Activated CD4-positive, alpha-beta T cell treated with anti-CD3 and anti-CD28 coated beads for 24 hours (primary cell): ENCODE measurements at places on chromosomes 4 and X.

GRCh38 chr4:128385683-128386304, 98.2 kb upstream of the PGRMC2 start:
- no peak for DNase-seq

GRCh38 chr4:151315212-151315886, 10.1 kb downstream of the SH3D19 start:
- no peak for DNase-seq

DNA sequence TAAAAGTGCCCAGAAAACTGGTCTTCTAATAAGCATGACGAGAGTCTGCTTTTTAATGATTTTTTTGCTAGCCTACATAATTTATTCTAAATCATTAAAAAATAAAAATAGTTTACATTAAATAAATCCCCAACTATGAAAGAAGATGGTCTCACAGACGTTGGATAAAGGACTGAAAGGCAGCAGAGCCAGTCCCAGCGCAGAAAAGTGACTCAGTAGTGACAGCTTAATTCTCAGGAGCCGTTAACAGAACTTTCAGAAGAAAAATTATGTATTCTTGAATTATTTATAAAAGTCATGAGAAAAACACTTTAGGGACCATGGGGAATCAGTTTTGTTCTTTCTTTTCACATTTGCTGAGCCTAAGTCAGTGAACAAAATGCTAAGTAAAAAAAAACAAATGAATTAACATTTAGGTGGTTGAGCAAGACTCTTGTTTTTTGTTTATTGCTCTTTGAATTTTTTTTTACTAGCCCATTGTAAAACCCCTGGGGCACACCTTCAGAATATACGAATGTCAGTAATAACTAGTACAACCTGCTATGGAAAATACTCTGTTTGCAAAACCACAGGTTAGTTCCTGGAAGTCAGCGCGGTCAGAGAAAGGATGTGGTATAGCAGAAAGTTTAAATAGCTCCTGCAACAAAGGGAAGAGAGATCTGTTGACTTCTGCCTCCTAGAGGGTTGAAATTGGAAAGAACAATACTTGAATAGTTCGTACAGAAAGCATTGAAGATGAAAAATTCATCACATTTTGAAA, 50.4 kb upstream of the CCDC160 start:
- DNase-seq: peak; percentile 23

DNA sequence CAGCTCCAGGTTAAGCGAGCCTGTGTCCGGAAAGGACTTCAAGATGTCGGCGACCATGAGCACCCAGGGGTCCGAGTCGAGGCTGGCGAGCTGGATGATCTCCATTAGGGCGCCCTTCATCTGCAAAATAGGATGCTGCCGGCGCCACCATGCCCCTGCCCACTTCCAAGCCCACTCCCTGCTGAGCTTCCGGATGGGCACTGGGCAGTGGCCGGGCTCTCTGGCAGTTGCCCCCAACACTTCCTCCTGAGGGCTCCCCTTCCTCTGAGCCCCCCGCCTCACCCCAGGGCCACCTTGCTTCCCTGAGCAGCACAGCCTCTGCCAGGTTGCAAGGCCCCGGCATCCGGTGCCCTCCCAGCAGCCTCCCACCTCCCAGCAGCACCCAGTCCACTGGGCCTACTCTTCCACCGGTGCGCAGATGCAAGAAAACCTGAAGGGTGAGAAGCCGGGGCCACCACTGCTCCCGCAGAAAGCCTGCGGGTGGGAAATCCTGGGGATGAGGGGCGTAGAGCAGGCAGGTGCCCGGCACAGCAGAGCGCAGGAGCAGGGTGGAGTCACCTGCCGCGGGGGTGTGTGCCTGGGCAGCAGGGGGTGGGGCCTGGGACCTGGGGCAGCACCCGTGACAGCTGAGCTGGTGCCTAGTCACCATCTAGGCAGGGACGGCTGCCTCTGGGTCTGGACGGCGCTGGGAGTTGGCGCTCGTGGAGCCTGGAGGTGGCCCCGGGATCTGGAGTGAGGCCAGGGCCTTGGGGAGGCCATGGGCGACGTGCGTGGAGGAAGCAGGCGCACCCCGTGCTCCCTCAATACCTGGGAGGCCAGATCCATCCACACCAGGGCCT, 17.0 kb downstream of the NELFA start:
- no peak for DNase-seq
